ENCODE measurements at places on chromosomes 5 and 9.

- DNase-seq = no peak
Measured at GRCh38 chr5:59540366-59540765, 353.2 kb downstream of the PDE4D start.

DNA sequence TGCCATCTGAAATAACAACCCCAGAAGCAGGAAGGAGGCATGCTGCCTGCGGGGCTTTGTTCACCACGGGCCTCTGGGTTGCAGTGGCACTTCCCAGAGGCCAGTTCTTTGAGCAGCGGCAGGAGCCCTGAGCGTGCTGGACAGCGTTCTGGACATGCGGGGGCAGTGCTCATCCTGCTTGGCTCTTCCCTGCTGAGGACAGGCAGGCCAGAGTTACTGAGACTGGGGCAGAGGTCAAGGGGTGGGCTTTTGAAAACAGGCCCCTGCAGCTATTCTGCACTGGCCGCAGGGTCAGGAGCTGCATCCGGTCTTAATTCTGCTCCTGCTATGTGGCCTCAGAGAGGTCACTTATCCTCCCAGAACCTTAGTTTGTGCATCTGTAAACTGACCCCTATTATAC is 258.6 kb downstream of the FSTL4 start:
- DNase-seq = no peak

DNA sequence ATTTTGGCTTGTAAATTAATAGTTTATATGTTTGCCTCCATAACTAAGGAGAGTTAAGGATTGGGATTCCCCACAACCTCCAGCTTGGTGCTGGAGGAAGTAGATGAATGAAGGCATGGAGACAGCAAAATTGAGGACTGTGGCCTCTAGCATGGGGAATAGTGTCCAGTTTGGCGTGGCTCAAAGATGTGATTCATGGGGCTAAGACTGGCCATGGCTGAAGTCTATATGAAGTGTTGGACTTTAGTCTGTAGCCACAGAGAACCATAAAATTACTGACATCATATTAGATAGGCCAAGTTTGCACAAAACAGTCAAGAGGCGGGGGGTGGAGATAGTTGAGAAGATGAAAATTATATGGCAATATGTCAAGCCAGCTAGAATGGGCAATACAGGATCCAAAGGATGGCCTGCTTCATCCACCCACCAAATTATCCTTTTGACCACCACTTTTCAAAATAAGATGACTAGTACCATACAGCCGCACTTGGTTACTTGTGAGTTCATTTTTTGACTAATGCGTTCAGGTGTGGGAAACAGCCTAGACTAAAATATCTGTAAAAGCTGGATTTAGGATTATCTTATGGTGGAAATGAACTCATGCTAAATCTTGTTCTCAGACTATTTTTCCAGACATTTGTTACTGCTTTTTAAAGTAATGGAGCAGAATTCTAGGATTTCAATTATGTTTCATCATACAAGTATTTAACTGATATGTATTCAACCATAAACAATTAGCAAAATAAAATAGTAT is 40.2 kb downstream of the ZNF474 start:
- no peak for DNase-seq

DNA sequence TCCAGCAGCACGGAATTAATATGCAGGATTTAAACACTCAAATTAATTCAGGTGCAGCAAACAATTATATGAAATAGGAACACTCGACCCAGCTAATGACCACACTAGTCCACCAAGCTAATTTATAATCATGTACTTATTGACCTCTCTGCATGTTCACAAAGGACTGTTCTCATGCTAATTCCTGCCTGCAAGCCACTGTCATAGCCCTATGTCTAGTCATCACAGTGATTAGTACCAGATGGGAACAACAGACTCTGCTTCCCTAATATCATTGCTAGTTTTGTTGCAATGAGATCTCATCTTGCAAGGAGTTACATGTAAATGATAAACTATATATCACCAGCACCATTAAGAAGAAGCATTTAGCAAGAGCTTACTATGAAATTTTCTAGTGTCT is 553.0 kb upstream of the GRAMD2B start:
- no peak for DNase-seq

GRCh38 chr5:9977070-9977469 is 272.6 kb downstream of the ATPSCKMT start:
- DNase-seq = no peak

GRCh38 chr9:35635730-35636129 is 15.0 kb downstream of the SIT1 start:
- DNase-seq = no peak

GRCh38 chr9:108083796-108084352 is 594.3 kb upstream of the KLF4 start:
- no peak for DNase-seq

DNA sequence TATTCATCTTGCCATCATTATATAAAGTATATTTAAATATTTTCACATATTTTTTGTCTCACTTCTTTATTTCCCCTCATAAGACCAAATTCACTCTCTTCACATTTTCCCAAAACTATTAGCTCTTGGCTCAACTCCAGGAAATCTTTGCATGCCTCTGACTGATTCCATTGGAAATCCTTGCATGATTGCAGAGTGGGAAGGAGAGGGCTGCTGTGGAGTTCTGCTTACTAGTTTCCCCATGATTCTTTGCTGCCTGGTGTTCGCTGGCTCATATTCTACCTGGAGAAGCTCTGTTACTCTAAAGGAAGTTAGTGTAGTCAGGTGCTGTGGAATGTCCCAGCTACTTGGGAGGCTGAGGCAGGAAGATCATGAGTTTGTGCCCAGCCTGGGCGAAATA is 41.9 kb downstream of the LIX1 start:
- DNase-seq = no peak

- DNase-seq = no peak
Measured at GRCh38 chr5:1946122-1946677, 63.5 kb upstream of the IRX4 start.

GRCh38 chr9:16704116-16705110 is 166.1 kb downstream of the BNC2 start:
- no peak for DNase-seq

DNA sequence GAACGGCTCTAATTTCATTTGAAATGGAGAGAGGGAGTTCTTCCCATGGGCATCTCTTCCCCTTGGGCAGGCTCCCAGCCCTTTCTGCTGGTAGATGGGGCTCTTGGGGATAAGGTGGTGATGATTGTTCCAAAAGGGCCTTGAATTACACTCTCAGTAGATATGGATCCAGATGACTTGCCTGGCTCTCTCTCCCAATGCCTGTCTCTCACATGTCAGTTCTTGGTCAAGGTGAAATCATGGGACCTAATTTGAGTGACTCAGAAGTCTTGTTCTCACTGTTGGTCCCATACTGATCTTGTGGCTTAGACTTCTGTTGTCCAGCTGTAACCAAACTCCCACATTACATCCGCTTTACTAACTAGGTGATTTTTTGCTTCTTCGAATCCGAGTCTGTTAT is 317.0 kb upstream of the RFX3 start:
- no peak for DNase-seq

GRCh38 chr5:143564417-143564816 is 160.9 kb upstream of the NR3C1 start:
- no peak for DNase-seq

GRCh38 chr5:55052383-55052931 is 28.4 kb downstream of the GZMK start:
- DNase-seq = no peak

- DNase-seq = no peak
Measured at GRCh38 chr9:94882966-94883641, 156.6 kb downstream of the AOPEP start.

GRCh38 chr5:65801352-65801783 is 79.4 kb downstream of the NLN start:
- no peak for DNase-seq
